ENCODE measurements at places on chromosomes 11 and 22. TPM values are rescaled to one million over a fixed set of nuclear protein-coding genes. Genes with fewer than 3 reads are reported as not detected.

DNA sequence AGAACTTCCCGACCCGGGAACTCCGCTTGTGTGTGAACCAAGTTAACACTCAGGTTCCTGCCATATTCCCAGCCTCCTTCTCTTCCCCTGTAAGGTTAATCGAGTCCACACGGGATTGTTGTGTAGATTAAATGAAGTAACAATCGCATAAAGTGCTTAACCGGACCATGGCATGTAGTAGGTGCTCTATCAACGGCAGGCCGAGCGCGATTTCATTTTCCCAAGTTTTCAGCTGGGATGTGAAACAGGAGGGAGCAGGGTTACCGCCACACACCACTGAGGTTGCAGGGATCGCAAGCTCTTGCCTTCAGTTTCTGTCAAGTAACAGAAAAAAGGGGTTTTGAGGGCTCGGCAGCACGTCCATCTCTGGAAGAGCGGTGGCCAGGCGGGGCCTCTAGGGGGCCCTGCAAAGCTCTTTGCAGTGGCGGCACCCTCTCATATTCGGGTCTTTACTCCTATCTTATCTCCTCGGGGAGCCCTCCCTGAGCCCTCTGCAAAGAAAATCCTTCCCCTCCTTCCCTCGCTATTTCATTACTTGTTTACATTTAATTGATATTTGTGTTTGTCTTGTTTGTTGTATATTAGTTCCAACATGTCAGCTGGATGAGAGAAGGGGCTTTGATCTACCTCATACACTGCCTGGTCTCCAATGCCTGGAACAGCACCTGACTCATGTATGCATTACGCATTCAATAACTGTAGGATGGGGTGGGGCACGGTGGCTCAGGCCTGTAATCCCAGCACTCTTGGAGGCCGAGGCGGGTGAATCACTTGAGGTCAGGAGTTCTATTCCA lies 816 bp upstream of the PLEKHA7 start:
- peaks cover 4% of the 10 kb centered on the region for H3K4me1 ChIP-seq
- H3K36me3 ChIP-seq: no peaks in the 10 kb centered on the region
- peaks cover 8% of the 10 kb centered on the region for H3K27me3 ChIP-seq
- H3K27ac ChIP-seq: peak overlapping the region; percentile 36

- H3K4me3 ChIP-seq: no peak overlapping the region
- peaks cover 10% of the 10 kb centered on the region for H3K36me3 ChIP-seq
- no peaks in the 10 kb centered on the region for H3K27me3 ChIP-seq
- H3K27ac ChIP-seq: no peak overlapping the region
These were observed 112.4 kb downstream of the LDLRAD3 start for GRCh38 chr11:36056160-36056751.

- DNase-seq: peak; percentile 92
- H3K4me1 ChIP-seq: peaks cover 28% of the 10 kb centered on the region
- no peaks in the 10 kb centered on the region for H3K27me3 ChIP-seq
- H3K4me3 ChIP-seq: no peak overlapping the region
- H3K36me3 ChIP-seq: peaks cover 6% of the 10 kb centered on the region
These were observed 35.3 kb downstream of the ARVCF start for GRCh38 chr22:19981171-19981960.

- no peaks in the 10 kb centered on the region for H3K27me3 ChIP-seq
- DNase-seq: no peak
- peak overlapping the region; percentile 23 for H3K4me3 ChIP-seq
These were observed 104.2 kb downstream of the MICAL3 start for GRCh38 chr22:17920145-17920605.

DNA sequence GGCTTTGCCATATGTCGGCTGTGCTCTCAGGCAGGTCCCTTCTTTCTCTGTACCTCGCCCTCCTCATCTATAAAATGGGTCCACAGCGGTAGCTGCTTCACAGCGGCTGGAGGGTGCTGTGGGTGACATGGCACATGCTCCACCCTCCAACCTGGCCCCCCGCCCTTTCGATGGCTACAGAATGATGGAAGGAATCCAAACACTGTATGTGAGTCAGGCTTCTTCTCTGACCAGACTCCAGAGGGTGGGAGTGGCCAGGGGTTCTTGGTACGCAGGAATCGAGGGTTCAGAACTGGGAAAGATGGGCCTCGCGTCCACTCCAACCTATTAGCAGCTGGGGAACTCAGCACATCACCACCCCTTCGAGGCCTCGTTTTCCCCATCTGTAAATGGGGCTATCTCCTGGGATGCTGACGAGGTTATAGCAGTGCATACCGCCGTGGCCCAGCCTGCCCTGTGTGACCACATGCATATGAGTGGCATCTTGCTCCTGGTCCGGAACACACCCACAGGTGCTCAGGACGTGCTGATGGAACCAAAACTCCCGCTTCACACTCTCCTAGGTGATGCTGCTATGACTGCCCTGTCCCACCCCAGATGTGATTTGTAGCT lies 26.4 kb downstream of the MN1 start:
- peaks cover 66% of the 10 kb centered on the region for H3K4me1 ChIP-seq
- H3K27me3 ChIP-seq: no peaks in the 10 kb centered on the region
- peaks cover 15% of the 10 kb centered on the region for H3K36me3 ChIP-seq
- DNase-seq: no peak
- H3K4me3 ChIP-seq: peak overlapping the region; percentile 35

DNA sequence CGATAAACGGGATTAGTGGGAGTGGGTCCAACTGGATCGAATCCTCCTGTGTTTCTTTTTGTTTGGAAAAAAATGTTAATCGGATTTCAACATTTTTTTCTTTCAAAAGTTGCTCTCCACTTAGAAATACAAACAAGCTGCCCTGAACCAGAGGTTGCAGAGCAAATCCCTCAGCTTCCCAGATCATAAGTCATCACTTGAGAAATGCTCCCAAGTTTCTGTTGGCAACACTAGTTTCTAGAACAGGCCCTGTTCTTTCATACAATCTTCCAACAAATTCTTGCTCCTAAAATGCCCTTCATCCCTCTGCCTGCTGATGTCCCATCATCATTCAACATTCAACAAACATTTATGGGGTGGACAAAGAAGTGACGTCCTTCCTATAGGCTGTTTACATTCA lies 1.3 kb upstream of the MLC1 start:
- H3K36me3 ChIP-seq: no peaks in the 10 kb centered on the region
- peaks cover 4% of the 10 kb centered on the region for H3K27me3 ChIP-seq
- no peak overlapping the region for H3K4me3 ChIP-seq
- DNase-seq: no peak
- peaks cover 9% of the 10 kb centered on the region for H3K4me1 ChIP-seq

PNPLA5 gene
- not detected for total RNA-seq

DNA sequence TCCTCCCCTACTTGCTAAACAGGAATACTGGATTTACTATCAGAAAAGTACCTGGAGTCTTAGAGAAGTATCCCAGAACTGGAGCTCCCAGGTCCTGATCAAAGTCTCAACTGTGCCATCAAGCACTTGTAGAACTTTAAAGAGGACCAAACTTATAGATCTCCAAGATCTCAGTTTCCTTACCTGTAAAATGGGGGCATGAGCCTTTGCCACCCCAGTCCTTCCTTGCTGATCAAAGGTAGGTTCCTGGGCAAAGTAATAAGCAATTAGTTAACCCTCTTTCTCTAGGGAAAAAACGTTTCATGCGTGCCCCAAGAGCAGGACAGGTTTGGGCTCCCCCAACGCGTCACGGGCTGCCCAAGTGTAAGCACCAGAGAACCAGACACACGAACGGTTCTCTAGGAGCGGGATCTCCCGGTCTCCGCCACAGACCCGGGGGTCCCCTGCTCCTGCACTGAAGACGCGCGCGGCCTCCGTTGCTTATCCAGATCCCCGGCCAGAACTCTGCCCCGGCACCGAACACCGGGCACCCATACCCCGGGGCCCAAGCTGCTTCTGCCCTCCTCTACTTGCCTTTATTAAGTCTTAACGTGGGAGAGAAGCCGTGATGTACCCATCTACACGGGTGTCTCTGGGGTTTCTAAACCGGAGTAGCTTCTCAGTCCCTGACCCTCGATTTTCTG lies 505 bp downstream of the ZNF214 start:
- H3K27me3 ChIP-seq: peaks cover 8% of the 10 kb centered on the region
- peak overlapping the region; percentile 97 for H3K4me3 ChIP-seq
- H3K27ac ChIP-seq: peak overlapping the region; percentile 95
- DNase-seq: no peak
- H3K4me1 ChIP-seq: peaks cover 9% of the 10 kb centered on the region

GRCh38 chr11:46141597-46141996 lies 20.3 kb upstream of the PHF21A start:
- H3K4me1 ChIP-seq: no peaks in the 10 kb centered on the region
- no peak for DNase-seq
- H3K27me3 ChIP-seq: peaks cover 11% of the 10 kb centered on the region
- H3K4me3 ChIP-seq: no peak overlapping the region
- no peaks in the 10 kb centered on the region for H3K36me3 ChIP-seq

GRCh38 chr11:78339945-78340344 lies 77.7 kb downstream of the GAB2 start:
- H3K36me3 ChIP-seq: peaks cover 5% of the 10 kb centered on the region
- no peak for DNase-seq
- no peaks in the 10 kb centered on the region for H3K27me3 ChIP-seq
- no peak overlapping the region for H3K4me3 ChIP-seq

DNA sequence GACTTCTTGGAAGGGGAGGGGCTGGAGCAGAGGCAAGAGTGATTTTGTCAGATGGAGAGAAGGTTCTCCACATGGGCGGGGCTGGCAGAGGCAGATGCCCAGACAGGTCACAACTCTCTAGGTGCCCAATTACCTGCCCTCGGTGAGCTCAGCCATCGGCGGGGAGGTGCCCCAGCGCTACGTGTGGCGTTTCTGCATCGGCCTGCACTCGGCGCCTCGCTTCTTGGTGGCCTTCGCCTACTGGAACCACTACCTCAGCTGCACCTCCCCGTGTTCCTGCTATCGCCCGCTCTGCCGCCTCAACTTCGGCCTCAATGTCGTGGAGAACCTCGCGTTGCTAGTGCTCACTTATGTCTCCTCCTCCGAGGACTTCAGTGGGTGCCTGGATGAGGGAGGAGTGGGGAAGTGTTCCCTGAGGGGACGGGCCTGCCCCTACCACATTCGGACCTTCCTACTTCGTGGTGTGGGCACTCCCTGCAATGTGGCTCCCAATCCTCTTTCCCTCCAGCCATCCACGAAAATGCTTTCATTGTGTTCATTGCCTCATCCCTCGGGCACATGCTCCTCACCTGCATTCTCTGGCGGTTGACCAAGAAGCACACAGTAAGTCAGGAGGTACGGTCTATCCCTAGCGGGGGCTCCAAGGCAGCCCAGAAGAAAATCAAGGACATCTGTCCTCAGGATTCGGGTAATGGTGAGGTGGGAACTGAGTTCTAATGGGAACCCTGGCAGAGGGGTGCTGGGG lies 15.6 kb downstream of the PGAP2 start:
- H3K27me3 ChIP-seq: no peaks in the 10 kb centered on the region
- no peak overlapping the region for H3K4me3 ChIP-seq
- H3K27ac ChIP-seq: no peak overlapping the region
- H3K36me3 ChIP-seq: peaks cover 16% of the 10 kb centered on the region

STK33 gene
- total RNA-seq: 4.5 TPM

DNA sequence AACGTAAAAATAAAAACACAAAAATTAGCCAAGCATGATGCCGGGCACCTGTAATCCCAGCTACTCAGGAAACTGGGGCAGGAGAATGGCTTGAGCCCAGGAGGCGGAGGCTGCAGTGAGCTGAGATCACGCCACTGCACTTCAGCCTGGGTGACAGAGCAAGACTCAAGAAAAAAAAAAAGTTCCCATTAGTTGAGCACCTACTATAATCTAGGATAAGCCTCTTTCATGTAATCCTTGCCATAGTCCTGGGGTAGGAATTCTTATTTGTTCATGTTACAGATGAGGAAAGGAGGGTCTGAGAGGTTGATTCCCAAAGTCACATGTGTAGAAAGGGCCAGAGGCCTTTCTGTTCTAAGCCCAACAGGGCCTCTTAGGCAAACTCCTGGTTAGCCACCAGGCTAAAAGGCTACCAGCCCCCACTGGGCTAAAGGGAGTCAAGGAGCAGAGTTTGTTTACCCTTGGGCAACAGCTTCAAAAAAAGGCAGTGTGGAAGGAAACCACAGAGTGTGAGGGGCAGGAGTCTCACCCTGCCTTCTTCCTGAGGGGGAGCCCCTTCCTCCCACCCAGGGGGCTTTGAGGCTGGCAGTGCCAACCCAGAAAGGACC lies 21.6 kb upstream of the CSNK1E start:
- no peak overlapping the region for H3K27ac ChIP-seq
- H3K4me3 ChIP-seq: no peak overlapping the region
- H3K27me3 ChIP-seq: no peaks in the 10 kb centered on the region

- H3K36me3 ChIP-seq: peaks cover 4% of the 10 kb centered on the region
- H3K4me3 ChIP-seq: no peak overlapping the region
- peaks cover 5% of the 10 kb centered on the region for H3K27me3 ChIP-seq
- no peak for DNase-seq
These were observed 264.8 kb upstream of the TENM4 start for GRCh38 chr11:79705648-79706047.

DNA sequence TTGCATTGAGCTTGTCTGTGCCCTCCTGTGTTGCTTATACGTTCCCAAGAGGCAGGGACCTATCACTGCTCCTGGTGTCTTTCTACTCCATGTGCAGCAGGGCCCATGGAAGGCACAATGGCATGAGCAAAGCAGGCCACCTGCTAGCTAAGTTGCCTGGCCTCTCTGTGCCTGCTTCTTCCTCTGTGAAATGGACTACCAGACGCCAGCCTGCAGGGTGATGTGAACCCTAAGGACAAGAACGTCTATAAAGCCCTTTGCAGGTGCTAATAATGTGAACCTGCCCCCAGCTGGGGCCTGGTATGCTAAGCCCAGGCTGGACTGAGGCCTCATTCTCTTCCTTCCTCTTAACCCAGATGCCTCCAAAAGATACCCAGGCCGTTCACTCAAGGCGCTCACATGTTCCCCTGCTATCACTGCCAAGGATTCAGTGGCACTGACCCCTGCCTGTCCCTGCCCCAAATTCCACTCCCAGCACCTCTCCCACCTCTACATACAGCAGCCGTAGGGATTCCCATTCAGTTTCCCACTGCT lies 4.0 kb downstream of the GUCD1 start:
- H3K4me3 ChIP-seq: no peak overlapping the region
- peaks cover 14% of the 10 kb centered on the region for H3K36me3 ChIP-seq
- H3K27ac ChIP-seq: no peak overlapping the region
- no peak for DNase-seq
- H3K27me3 ChIP-seq: no peaks in the 10 kb centered on the region
- H3K4me1 ChIP-seq: peaks cover 31% of the 10 kb centered on the region

DNA sequence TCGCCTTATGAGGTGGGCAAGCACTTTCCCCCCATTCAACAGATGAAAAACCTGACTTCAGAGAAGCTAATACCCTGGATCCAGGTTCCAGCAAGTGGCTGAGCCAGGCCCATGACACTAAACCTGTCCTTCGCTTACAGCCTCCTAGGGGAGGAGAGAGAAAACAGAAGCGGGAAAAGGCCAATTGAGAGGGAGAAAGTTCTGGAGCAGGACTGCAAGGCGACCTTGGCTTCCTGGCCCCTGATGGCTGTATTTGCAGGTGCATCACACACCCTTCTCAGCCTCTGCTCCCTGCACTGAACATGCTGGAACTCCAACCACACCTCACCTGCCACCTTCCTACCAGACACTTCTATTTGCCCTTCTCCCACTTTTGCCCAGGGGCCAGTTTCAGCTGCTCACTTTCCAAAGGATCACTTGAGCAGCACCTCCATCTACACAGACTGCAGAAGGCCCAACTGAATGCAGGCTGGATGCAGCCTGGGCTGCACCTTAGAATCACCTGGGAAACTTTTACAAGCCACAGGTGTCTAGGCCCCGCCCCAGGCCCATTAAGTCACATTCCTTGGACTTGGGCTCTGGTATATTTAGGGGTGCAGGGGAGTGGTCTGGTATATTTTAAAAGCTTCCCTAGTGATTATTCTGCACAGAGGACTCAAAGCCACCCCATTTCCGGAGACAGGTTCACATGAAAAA lies 14.3 kb upstream of the ADA2 start:
- no peaks in the 10 kb centered on the region for H3K36me3 ChIP-seq
- no peak overlapping the region for H3K27ac ChIP-seq
- H3K27me3 ChIP-seq: peaks cover 15% of the 10 kb centered on the region
- H3K4me3 ChIP-seq: no peak overlapping the region

Measured in chondrocyte (in vitro differentiated cells).